ENCODE measurements at places on chromosomes 13 and 19. TPM values are rescaled to one million over a fixed set of nuclear protein-coding genes. Genes with fewer than 3 reads are reported as not detected.

PEAK3 gene
- 0.71 TPM for total RNA-seq

EBI3 gene
- total RNA-seq = 3.0 TPM

C19orf25 gene
- 22.1 TPM for total RNA-seq

ZNF93 gene
- 3.6 TPM for total RNA-seq

C19orf73 gene
- 0.67 TPM for total RNA-seq

ZNF69 gene
- total RNA-seq = 7.4 TPM

PRR19 gene
- total RNA-seq = 0.45 TPM

SELENOV gene
- total RNA-seq = not detected

LIM2 gene
- not detected for total RNA-seq

PNMA8A gene
- total RNA-seq = 9.3 TPM

LILRB3 gene
- 23.9 TPM for total RNA-seq

SPRYD7 gene
- 7.8 TPM for total RNA-seq

MEDAG gene
- total RNA-seq = 73.2 TPM

ADGRE3 gene
- 1.9 TPM for total RNA-seq
